ENCODE measurements at places on chromosomes 16 and 17. TPM values are rescaled to one million over a fixed set of nuclear protein-coding genes. Genes with fewer than 3 reads are reported as not detected.

CLDN9 gene
- total RNA-seq = not detected

GRCh38 chr17:76410328-76410965 lies 26.0 kb downstream of the SPHK1 start:
- no peak for DNase-seq

- no peak for DNase-seq
Measured at GRCh38 chr17:41018541-41018940, 8.5 kb downstream of the KRTAP1-5 start.

KRTAP4-1 gene
- total RNA-seq = not detected
